ENCODE measurements at places on chromosomes 3 and 15.

DNA sequence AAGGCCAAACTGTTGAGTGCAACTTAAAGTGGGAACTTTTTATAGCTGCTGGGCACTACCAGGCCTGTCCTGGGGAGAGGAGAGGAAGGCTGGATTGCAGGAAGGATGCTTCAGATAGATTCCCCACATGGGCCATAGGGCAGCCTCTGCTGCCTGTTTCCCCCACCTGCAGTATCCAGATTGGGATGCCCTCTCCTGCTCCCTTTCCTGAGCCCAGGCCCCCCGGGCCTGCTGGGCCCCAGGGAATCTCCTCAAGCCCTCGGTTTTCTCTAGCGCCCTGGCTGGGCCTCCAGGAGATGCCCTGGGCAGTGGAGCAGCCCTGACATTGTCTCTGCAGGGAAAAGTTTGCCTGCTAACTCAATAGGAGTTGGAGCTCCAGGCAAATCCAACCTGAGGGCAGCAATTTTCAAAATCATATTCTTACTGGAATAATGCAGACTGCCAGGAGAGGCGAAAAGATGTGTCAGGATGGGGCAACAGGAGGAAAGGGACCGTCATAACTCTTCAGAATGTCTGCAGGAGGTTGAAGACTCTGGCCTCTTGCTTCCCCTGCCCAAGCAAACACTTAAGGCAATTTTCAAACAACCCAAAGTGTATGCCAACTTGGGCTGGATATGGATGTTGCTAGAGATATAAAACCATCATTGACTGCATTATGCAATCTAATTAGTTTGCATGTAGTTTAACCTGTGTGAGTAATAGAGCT, 4.4 kb downstream of the NR2F2 start:
- DNase-seq: no peak

GRCh38 chr3:148329481-148330235, 368.0 kb upstream of the AGTR1 start:
- no peak for DNase-seq

DNA sequence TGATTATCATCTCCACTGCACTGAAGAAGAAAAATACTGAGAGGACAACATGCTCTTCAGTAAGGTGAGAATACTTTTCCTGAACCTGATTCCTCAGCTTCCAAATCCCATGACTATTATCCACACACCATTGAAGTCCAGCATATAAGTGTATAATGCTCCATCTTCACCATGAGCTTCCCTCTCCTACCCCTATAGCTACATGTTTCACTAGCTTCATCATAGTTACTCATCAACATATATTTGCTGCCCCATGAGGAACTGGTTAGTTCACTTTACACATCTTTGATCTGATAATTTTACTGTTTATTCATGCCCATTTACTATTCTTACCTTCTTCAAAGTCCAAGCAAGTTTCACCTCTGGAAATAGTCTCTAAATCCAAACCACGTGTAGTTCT, 908.5 kb upstream of the SEMA6D start:
- no peak for DNase-seq

GRCh38 chr3:79604681-79605080, 163.1 kb downstream of the ROBO1 start:
- no peak for DNase-seq

DNA sequence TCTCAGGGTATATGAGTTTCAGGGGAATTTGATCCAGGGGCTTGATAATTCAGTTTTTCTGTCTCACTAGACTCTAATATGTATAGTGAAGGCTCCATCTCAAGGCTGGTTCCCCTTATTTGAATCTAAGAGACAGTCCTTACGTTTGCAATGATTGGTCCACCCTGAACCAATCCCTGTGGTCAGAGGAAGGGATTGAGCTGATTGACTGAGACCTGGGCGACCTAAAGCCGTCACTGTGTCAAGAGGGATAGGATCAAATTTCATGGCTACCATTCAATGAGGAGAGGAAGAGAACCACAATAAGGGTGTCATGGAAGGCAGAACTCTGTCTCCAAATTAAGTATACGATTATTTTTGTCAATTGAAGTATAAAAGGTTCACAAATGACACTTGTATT, 16.3 kb downstream of the NUDT16 start:
- DNase-seq: no peak

- DNase-seq: no peak
These were observed 75.8 kb downstream of the AAGAB start for GRCh38 chr15:67178569-67179210.

GRCh38 chr3:150736316-150736719, 26.7 kb downstream of the SIAH2 start:
- DNase-seq: no peak

- DNase-seq: no peak
These were observed 139.6 kb downstream of the GRM7 start for GRCh38 chr3:7000501-7000900.

DNA sequence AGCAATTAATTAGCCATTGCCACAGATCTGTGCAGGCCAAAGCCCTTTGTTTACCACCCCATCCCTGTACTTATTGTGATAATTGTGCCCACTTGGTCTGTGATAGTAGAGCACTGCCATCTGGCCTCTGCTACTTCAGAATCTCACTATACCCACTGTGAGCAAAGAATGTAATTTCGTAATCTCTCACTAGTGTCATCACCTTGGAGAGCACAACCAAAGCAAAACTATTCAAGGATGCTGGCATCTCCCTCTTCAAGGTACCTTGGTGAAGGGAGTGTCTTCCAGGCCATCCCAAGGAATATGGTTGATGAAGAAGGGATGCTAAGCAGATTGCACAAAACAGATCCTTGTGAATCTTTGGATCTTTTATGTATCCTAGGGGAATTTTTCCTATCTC, 34.7 kb upstream of the NOX5 start:
- no peak for DNase-seq

GRCh38 chr3:111311709-111312235, 230.2 kb upstream of the CD96 start:
- no peak for DNase-seq

- DNase-seq: no peak
These were observed 6.7 kb upstream of the FETUB start for GRCh38 chr3:186633481-186633880.

DNA sequence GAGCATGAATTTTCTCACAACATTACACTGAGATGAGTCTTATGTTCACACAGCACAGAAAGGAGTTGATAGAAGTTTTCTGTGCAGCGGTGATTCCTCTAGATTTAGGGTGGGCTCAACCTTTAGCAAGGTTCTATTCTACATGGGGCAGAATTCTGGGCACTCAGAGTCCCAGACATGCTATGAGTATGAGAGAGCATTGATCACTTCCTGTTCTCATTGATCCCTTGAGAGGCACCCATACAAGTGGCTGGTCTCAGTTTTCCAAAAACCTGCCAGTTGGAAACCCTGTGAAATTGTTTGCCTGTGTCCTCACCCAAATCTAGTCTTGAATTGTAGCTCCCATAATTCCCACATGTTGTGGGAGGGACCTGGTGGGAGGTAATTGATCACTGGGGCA, 112.5 kb upstream of the NR2F2 start:
- DNase-seq: no peak

- no peak for DNase-seq
These were observed 1.4 kb upstream of the BCL6 start for GRCh38 chr3:187746442-187747281.

GRCh38 chr3:134340982-134341365, 33.3 kb downstream of the AMOTL2 start:
- DNase-seq: no peak

GRCh38 chr3:119350114-119350513, 55.9 kb downstream of the ARHGAP31 start:
- DNase-seq: no peak

- DNase-seq: no peak
These were observed 19.0 kb downstream of the MRAS start for GRCh38 chr3:138367326-138367850.

- no peak for DNase-seq
These were observed 158.6 kb upstream of the COL8A1 start for GRCh38 chr3:99479768-99480167.
